ENCODE measurements at places on chromosomes 11 and 22.
A peak's percentile ranks its signal among the peaks of the same experiment; 100 is the strongest.

- no peak for DNase-seq
Measured at GRCh38 chr11:65814131-65814985, 19.4 kb upstream of the SNX32 start.

- no peak for DNase-seq
Measured at GRCh38 chr22:44752285-44753188, at the start of gene ARHGAP8. Gene ARHGAP8, plus strand, starts transcription at chr22:44752575. Its CDS starts 33,953 bp downstream, at chr22:44786528.

DNA sequence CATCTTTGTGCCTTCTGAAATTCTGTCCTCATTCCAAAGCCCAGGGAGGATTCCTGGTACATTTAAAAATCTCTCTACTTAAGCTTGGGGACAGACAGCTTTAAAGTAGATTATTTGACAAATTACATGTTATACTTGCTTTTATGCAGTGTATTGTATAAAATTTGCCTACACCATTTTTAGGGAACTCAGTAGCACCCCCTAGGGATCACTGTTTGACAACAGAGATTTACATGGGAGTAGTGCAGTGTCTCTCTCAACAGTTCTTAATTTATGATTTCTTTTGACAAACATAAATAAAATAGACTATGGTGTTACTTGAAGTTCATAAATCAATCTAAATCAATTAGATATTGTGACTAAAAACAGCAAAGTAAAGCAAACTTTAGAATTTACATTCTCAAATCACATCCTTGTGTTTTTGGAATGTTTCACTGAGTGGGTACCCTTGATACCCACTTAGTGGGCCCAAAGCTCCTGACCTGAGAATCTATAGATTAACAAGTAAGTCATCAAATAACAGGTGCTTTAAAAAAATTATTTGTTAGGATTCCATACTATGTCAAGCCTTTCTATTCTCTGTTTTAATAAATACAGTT is 428.8 kb downstream of the DYNC2H1 start:
- DNase-seq, result no peak

DNA sequence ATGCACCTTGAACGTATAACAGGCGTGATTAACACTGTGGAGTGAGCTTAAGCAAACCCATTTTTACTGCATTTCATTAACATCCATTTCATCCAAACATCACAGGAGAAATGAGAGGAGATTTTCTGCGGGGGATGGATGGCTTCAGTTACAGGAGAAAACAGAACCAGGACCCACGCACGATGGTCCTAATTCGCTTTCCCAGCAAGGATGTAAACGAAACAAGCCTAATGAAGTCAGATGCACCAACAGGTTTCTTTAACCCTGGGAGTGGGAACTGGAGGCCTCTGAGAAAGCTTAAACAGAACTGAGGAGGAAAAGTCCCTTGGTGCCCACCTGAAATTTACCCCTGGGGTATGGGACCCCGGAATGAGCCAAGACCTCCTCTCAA is 2.7 kb downstream of the CADM1 start:
- DNase-seq, result no peak

GRCh38 chr11:27186580-27186979 is 146.0 kb downstream of the BBOX1 start:
- no peak for DNase-seq

- no peak for DNase-seq
Measured at GRCh38 chr11:115996808-115997188, 492.6 kb upstream of the CADM1 start.

DNA sequence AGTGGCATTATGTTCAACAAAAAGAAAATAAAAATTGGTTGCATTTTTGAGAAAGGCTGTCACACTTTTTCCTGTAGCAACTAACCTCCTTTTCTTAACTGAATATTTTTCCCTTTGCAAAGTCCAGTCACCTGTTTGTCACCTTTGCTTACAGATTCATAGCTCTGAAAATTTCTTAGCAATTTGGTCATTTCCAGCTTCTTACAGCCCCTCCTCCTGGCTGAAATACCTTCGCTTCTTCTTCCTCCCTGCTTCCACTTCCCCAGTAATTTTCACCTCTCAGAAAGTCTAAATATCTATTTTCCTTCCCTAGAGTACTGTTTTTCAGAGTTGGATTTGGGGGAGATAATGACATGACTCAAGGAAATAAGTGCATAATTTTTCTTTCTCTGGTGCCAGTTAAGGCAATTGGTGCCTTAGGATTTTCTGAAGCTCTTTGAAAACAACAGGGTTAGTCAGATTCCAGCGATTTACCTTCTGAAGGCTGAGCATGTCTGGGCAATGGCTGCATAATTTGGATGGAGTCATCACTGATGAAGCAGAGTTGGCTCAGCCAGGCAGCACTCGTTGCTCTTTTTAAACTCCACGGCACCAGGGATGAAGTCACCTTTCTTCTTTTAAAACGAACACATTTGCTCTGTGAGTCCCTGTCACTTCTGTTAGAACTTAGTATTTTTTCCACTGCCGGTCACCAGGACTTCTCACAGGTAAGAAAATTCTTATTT is 62.1 kb upstream of the AMOTL1 start:
- no peak for DNase-seq

- DNase-seq, result no peak
Measured at GRCh38 chr11:60504219-60504905, 10.8 kb upstream of the MS4A13 start.

DNA sequence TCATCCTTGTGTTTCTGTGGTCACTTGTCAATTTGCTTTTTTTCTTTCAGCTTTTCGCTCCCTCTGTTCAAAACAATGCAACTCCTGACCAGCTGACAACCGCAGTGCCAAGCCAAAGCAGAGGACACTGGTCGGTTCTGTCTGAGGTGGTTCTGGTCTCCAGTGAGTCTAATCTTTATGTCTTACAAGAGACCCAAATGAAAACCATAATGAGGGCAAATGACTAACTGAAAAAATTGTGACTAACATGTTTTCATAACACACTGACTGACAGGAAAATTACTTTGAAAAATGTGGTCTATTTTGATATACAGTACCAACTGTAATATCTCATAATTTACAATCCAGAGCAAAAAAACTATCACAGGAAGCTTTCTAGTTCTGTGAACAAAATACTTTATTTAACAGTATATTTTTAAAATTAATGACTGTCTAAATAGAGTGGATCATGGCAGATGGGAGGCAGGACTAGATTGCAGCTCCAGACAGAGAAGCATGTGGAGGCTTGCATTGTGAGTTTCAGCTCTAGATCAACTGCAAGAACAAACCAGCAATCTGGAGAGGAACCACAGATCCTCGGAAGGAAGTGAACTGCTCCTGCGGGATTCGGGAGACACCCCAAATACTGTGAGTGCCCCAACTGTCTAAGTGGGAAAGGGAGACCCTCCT is 311.8 kb downstream of the SBF2 start:
- DNase-seq, result no peak

GRCh38 chr11:134988495-134988894 is 576.5 kb upstream of the B3GAT1 start:
- DNase-seq, result no peak

GRCh38 chr22:39169797-39170466 is 17.5 kb upstream of the CBX7 start:
- DNase-seq, result no peak

GRCh38 chr22:45335021-45335818 is 25.5 kb downstream of the FAM118A start:
- no peak for DNase-seq

DNA sequence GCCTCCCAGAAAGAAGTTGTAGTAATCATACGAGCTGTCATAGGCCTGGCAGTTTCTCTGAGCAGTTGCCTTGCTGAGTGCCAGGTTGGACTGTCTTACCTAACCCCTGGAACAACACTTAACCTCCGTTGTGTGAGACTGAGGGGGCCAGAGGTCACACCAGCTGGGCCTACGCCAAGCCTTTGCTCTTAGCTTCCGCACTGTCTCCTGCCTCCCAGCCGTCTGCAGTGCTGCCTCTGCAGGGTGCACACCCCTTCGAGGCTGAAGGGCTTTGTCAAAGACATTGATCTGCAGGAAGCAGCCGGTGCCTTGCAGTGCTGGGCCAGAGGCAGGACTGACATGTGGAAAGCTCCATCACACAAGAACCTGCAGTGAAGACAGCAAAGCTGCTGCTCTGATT is 16.7 kb downstream of the TAB1 start:
- no peak for DNase-seq

GRCh38 chr11:44226945-44227344 is 83.0 kb downstream of the ALX4 start:
- DNase-seq, result no peak

GRCh38 chr22:46469711-46470110 is 67.7 kb downstream of the CELSR1 start:
- DNase-seq, result no peak

DNA sequence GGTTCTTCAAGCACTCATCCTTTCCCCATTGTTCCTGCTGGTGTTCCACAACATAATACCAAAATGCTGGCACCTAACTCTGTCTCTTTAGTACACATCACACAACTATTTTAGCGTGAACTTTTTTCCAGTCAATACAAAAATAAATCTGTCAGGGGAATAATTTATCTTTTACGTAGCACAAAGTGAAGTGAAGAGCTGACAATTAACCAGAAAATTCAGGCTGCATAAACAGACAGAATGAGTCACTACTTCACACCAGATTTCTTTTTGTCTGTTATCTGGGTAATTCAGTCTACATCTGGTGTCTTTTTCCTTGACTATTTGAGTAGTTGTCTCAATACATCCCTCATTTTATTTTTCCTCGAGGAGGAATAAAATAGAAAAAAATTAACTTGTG is 7.9 kb upstream of the ETS1 start:
- DNase-seq, result no peak

GRCh38 chr11:115454525-115454924 is 49.7 kb downstream of the CADM1 start:
- DNase-seq, result no peak

DNA sequence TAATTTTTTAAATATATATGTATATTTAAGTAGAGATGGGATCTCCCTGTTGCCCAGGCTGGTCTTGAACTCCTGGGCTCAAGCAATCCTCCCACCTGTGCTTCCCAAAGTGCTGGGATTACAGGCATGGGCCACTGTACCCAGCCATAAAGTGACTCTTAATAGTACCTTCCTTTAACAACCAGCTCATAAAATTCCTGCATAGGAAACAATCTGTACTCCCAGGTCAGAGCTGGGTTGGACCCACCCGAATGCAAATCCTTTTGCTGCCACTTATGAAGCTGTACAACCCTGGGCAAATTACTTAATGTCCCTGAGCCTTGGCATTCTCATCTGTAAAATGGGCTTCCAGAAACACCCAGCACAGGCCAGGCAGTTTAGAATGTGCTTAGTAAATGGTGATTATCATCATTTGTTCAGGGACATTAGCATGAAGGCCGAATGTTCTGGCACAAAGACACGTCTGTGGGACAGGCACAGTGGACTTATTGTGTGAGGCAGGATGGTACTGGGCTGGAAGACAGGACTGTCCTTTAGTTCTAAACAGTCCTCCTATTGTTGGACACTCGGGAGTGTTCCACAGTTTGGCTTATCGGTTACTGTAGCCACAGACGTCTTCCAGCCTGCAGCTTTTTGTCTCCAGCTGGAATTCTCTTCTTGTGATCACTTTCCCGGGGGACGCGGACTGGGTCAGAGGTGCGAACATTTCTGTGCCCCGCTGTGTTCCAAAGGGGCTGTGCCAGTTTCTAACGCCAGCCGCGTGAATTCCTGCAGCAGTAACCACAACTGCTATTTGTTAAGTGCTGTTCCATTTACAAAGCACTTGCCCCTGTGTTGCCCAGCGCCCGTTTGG is 6.0 kb downstream of the PDXP start:
- no peak for DNase-seq

GRCh38 chr11:84146826-84147225 is 860.7 kb upstream of the CCDC90B start:
- no peak for DNase-seq

- no peak for DNase-seq
Measured at GRCh38 chr11:69985331-69985640, 92.8 kb upstream of the ANO1 start.

- DNase-seq, result no peak
Measured at GRCh38 chr11:56906683-56907148, 82.0 kb upstream of the OR5AK2 start.

DNA sequence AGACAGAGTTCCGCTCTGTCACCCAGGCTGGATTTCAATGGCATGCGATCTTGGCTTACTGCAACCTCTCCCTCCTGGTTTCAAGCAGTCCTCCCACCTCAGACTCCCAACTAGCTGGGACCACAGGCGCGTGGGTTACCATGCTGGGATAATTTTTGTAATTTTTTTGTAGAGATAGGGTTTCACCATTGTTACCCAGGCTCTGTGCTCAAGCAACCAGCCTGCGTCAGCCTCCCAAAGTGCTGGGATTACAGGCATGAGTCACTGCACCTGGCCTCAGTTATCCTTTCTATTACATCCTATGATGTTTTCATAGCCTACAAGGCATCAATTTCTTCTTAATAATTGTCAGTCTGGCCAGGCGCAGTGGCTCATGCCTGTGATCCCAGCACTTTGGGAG is 36.5 kb downstream of the LRRC74B start:
- no peak for DNase-seq

GRCh38 chr11:10818594-10818993 is 9.9 kb upstream of the EIF4G2 start:
- no peak for DNase-seq

DNA sequence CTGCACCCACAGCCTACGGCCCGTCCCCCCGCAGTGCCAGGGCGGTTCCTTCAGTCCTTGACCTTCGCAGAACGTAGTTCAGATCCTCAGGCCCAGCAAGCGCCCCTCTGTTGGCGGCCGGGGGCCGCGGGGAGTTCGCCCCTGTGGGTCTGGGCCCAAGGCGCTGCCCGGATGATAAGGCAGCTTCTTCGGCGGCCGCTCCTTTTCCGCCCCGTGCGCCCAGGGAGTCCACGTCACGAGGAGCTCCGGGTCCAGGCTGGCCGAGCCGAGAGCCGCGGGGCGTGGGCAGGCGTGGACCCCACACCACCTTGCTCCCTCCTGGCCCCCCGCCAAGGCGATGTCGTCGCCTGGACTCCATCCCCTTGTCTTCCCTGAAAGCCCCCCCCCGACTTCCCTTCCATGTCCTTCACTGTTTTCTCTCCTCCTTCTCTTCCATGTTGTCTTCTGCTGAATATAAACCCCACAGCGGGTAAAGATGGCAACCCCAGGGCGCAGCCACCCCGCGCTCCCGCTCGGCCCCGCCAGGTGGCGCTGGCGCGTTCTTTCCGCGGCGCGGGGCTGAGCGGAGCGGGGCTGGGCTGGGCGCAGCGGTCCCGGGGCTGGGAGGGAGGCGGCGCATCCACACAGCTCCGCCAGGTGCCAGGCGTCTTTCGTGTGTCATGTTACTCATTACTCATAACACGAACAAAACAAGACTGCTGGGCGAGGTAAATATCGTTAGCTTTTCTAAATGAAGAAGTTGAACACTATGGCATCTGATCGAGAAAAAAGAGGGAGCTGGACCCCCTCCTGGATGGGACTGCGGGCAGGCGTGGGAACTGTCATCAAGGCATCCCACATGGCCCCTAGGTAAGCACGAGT is 321.0 kb downstream of the NTM start:
- DNase-seq, result peak; percentile 11

- DNase-seq, result no peak
Measured at GRCh38 chr11:92286709-92287108, 62.1 kb downstream of the FAT3 start.

DNA sequence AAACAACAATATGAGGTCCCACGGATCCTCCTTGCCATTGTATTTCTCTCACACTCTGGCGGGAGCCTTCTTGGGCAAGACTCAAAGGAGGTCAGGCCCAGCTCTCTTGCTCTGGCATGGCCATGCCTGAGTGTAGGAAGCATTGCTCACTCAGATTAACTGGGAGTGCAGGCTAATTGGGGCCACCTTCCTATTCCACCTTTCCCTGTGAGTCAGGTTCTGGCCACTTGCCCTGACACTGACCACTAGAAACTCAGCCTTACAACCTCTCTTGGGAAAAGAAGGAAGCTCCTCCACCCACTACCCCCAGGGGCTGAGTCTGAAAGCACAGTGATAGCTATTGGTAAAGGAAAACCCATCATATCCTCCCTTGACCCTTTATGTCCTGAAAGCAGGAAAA is 121.8 kb upstream of the NTM start:
- no peak for DNase-seq

All from stimulated activated CD4-positive, alpha-beta T cell treated with anti-CD3 and anti-CD28 coated beads, Interleukin-4, amount 100 ng/mL, for 48 hours (primary cell).